ENCODE measurements at places on chromosomes 7 and 10. TPM values are rescaled to one million over a fixed set of nuclear protein-coding genes. Genes with fewer than 3 reads are reported as not detected.

The FOXI2 gene
- not detected for total RNA-seq

The SPDYE2B gene
- not detected for total RNA-seq

The ZPBP gene
- not detected for total RNA-seq

The UPK3B gene
- 3.3 TPM for total RNA-seq

DNA sequence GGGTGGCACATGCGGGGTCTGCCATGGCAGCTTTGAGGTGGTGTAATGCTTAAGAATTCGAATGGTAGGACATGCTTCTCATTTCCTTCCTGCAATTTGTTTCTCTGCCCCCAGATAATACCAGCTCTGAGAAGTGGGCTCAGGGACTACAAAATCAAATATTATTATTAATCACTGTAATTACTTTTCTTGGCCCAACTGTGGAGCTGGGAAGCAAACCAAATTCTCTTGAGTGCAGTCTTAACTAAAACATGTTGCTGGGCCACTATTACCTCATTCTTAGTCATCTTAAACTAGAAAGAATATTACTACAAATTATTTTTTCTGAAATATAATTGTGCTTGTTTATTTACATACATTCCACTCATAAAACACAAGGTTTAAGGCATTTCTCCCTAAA is 566.7 kb upstream of the NRP1 start:
- no peaks in the 10 kb centered on the region for H3K4me1 ChIP-seq
- H3K4me3 ChIP-seq = no peak overlapping the region
- DNase-seq = no peak

The HSPA14 gene
- total RNA-seq = 32.0 TPM

GRCh38 chr10:120606051-120606764 is 149.2 kb downstream of the PLPP4 start:
- H3K36me3 ChIP-seq = no peaks in the 10 kb centered on the region
- no peak overlapping the region for H3K27ac ChIP-seq
- no peak for DNase-seq
- H3K27me3 ChIP-seq = no peaks in the 10 kb centered on the region
- peaks cover 5% of the 10 kb centered on the region for H3K4me1 ChIP-seq
- no peak overlapping the region for H3K4me3 ChIP-seq

GRCh38 chr7:135775230-135775629 is 26.6 kb upstream of the FAM180A start:
- peaks cover 9% of the 10 kb centered on the region for H3K27me3 ChIP-seq
- H3K4me3 ChIP-seq = no peak overlapping the region
- DNase-seq = no peak
- no peaks in the 10 kb centered on the region for H3K36me3 ChIP-seq
- H3K4me1 ChIP-seq = no peaks in the 10 kb centered on the region

DNA sequence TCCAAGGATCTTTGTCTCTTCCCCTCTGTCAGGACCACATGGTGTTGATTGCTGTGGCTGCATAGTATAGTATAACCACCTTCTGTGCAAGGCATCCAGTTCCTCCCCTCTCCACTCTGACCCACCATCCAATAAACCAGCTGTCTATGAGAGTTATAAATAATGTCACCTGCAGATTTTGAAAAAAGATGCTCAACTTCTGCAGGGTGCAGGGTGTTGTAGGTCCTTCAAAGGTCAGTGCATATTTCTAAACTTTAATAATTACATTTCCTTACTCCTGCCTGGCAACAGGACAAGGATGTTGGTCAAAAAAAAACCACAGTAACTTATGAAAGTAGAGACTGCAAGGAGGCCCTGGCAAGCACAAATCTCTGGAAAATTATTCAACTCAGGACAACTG is 166.2 kb downstream of the PKD1L1 start:
- H3K4me1 ChIP-seq = no peaks in the 10 kb centered on the region
- H3K27me3 ChIP-seq = peaks cover 5% of the 10 kb centered on the region
- DNase-seq = no peak
- no peak overlapping the region for H3K27ac ChIP-seq

GRCh38 chr7:131564640-131565039 is 8.2 kb upstream of the PODXL start:
- DNase-seq = no peak
- no peaks in the 10 kb centered on the region for H3K36me3 ChIP-seq
- H3K4me3 ChIP-seq = no peak overlapping the region
- H3K27me3 ChIP-seq = peaks cover 12% of the 10 kb centered on the region
- H3K27ac ChIP-seq = no peak overlapping the region

The PRRT4 gene
- total RNA-seq = 0.14 TPM

- H3K4me3 ChIP-seq = peak overlapping the region; percentile 19
- no peak overlapping the region for H3K27ac ChIP-seq
- H3K27me3 ChIP-seq = no peaks in the 10 kb centered on the region
These were observed 1.3 kb upstream of the TMEM248 start for GRCh38 chr7:66919704-66920103.

GRCh38 chr7:36602934-36603887 is 121.1 kb downstream of the AOAH start:
- H3K27ac ChIP-seq = peak overlapping the region; percentile 85
- H3K4me1 ChIP-seq = peaks cover 87% of the 10 kb centered on the region
- H3K27me3 ChIP-seq = no peaks in the 10 kb centered on the region
- H3K36me3 ChIP-seq = peaks cover 2% of the 10 kb centered on the region
- DNase-seq = peak; percentile 34

DNA sequence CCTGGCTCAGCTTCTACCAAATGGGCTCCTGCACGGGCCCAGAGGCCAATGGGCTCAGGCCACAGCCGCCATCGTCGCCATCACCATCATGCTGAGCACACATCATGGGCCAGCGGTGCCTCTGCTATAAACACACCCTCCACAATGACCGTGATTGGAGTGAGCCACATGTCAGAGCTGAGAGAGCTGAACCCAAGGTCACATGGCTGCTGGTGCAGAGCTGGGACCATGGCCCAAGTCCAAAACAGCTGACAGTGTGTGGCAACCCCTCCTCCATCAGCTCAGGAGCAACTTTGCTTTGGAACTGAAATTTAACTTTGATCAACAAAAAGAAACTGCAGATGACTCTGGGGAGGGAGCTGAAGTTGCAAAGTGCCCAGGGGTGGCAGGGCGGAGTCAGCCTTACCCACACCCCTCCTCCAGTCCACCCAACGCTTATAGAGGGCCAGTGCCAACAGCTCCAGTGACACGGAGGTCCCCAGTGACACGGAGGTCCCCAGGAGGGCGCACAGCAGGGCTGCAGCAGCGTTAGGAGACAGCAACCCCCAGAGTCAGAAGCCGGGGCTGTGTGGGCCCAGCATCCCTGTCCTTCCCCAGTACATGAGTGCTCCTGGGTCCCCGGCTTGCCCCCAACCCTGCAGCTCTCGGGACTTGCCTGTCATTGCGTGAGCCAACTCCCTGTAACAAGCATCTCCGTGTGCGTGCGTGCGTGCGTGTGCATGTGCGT is 249.6 kb downstream of the ELFN1 start:
- peaks cover 62% of the 10 kb centered on the region for H3K4me1 ChIP-seq
- DNase-seq = no peak
- no peak overlapping the region for H3K27ac ChIP-seq

- no peak overlapping the region for H3K27ac ChIP-seq
- H3K4me1 ChIP-seq = no peaks in the 10 kb centered on the region
- no peak overlapping the region for H3K4me3 ChIP-seq
- DNase-seq = no peak
These were observed 568.0 kb upstream of the IGFBP3 start for GRCh38 chr7:46489106-46489505.

- H3K4me1 ChIP-seq = peaks cover 34% of the 10 kb centered on the region
- no peak overlapping the region for H3K27ac ChIP-seq
- no peak for DNase-seq
- no peak overlapping the region for H3K4me3 ChIP-seq
These were observed 45.1 kb downstream of the CUX1 start for GRCh38 chr7:101862280-101863220.

The AMPH gene
- 0.07 TPM for total RNA-seq

GRCh38 chr7:44185729-44186128 is 3.5 kb downstream of the GCK start:
- H3K4me3 ChIP-seq = no peak overlapping the region
- DNase-seq = no peak
- peaks cover 2% of the 10 kb centered on the region for H3K27me3 ChIP-seq
- H3K27ac ChIP-seq = no peak overlapping the region
- H3K36me3 ChIP-seq = no peaks in the 10 kb centered on the region

The CDC14C gene
- total RNA-seq = not detected

- no peaks in the 10 kb centered on the region for H3K4me1 ChIP-seq
- DNase-seq = no peak
- no peak overlapping the region for H3K27ac ChIP-seq
- no peaks in the 10 kb centered on the region for H3K27me3 ChIP-seq
- H3K36me3 ChIP-seq = no peaks in the 10 kb centered on the region
- H3K4me3 ChIP-seq = no peak overlapping the region
These were observed 21.3 kb downstream of the RP9 start for GRCh38 chr7:33087858-33088257.

- H3K36me3 ChIP-seq = no peaks in the 10 kb centered on the region
- no peak within 1 kb of the TSS for H3K27ac ChIP-seq
- peaks cover 10% of the 10 kb centered on the region for H3K27me3 ChIP-seq
- H3K4me3 ChIP-seq = no peak within 1 kb of the TSS
- no peaks in the 10 kb centered on the region for H3K4me1 ChIP-seq
These were observed at the start of gene OR2A2 for GRCh38 chr7:144109283-144109682. TSS of gene OR2A2 (plus strand) at chr7:144109583. CDS start at chr7:144109583, 0 bp downstream.
